ENCODE measurements at places on chromosomes 2 and 18.

GRCh38 chr2:15427987-15428386 is 133.1 kb downstream of the NBAS start:
- no peak for DNase-seq

DNA sequence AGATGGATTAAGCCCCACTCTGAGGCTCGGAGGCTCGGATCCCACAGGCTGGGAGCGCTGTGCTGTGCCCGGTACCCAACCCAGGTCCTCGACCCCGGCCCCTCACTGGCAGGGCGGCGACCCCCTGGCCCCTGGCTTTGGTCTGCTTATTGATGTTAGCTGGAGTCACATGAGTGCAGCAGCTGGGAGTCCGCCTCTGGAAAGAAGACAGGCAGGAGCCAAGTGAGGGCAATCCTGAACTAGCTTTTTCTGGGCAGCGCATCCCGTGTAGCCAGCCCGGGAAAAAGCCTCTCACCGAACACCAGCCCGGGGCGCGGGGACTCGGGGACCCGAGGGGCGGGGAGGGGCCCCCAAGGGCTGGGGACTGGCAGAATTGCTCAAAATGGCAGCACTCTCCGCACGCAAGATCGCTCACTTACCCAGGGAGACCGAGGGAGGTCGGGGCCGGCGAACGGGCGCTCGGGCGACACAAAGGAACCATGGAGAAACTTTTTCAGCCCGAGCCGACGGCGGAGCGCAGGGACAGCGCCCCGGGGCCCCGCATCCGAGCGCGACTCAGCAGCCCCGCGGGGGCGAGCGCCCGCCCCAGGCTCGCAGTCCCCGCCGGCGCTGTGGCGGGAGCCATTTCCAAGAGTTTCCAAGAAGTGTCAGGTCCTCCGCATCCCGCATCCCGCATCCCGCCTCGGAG is 567 bp downstream of the TMEM200C start:
- DNase-seq, result no peak

GRCh38 chr2:120596990-120597594 is 138.6 kb upstream of the GLI2 start:
- peak; percentile 3 for DNase-seq

- DNase-seq, result no peak
Observed at GRCh38 chr18:52152036-52152435, 188.0 kb upstream of the DCC start.

DNA sequence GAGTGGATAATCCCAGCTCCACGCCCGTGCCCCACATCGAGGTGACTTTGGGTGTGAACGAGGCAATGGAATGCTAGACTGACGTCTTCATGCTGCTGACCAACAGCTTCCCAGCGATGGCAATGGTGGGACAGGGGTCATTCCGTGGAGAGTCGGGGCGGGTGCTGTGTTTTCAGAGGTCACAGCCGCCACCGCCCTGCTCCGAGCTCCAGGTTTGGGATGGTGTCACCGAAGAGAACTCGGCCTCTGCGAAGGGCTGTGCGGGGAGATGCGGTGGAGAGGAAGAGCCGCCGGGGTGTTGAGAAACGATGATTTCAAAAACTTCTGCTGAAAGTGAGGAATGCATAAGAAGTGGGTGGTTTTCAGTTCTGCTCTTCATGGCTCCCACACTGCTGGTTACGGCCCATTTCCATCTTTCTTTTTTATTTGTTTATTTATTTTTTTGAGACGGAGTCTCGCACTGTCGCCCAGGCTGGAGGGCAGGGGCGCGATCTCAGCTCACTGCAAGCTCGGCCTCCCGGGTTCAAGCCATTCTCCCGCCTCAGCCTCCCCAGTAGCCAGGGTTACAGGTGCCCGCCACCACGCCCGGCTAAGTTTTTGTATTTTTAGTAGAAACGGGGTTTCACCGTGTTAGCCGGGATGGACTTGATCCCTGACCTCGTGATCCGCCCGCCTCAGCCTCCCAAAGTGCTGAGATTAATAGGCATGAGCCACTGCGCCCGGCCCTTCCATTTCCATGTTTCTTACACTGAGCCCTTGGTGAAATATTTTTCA is 142.6 kb downstream of the RTP5 start:
- peak; percentile 30 for DNase-seq

- DNase-seq, result no peak
Observed at GRCh38 chr18:68738564-68738963, 23.7 kb upstream of the TMX3 start.

- DNase-seq, result no peak
Observed at GRCh38 chr2:97834610-97835009, 121.2 kb downstream of the ZAP70 start.

Measured in suppressor macrophage (primary cell).